ENCODE measurements at places on chromosomes 3 and 15.

DNA sequence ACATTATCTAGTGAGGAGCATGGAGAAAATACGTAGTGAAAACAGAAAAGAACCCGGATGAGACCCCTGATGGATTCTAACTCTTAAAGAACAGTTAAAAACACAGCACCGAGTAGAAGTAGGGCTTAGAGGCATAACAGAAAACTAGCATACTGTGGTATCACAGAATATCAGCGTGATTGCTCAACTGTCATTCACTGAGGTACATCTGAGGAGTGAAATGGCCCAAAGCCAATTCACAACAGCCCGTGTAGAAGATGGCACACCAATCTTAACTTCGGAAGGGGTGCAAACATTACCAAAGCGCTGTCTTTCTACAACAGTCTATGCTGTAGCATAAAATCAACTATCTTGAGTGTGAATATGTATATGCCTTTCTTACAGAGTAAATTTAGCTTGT, 1.8 kb downstream of the CLASP2 start:
- DNase-seq, result no peak

DNA sequence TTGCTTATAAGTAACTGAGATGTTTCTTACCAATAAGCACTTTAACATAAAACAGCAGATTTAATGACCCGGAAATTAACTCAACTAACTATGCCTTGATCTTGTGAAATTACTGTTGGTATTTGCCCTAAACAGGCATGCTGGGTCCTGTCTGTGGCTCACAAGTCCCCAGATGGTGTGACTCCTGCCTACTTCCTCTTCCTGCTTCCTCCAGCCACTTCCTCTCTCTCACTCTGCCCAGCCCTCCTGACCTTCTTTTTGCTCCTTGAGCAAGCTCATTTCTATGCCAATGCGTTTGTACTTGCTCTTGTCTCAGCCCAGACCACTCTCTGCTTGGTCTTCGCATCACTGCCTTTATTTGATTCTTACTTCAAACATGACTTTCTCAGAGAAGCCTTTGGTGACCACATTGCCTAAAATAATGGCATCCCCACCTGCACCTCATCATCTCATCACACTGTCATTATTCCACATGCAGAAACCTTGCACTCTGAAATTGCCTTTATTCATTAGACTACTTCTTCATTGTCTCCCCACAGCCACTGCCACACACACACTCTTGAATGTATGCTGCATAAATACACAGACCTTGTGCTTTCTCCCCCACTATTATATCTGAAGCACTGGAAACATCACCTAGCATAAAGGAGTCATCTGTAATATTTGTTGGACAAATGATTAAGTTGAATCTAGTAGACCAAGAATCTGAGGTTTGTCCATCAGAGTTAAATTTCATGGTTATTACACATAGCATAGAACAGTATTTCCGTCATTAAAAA, 256.3 kb upstream of the SEMA6D start:
- peak; percentile 6 for DNase-seq

DNA sequence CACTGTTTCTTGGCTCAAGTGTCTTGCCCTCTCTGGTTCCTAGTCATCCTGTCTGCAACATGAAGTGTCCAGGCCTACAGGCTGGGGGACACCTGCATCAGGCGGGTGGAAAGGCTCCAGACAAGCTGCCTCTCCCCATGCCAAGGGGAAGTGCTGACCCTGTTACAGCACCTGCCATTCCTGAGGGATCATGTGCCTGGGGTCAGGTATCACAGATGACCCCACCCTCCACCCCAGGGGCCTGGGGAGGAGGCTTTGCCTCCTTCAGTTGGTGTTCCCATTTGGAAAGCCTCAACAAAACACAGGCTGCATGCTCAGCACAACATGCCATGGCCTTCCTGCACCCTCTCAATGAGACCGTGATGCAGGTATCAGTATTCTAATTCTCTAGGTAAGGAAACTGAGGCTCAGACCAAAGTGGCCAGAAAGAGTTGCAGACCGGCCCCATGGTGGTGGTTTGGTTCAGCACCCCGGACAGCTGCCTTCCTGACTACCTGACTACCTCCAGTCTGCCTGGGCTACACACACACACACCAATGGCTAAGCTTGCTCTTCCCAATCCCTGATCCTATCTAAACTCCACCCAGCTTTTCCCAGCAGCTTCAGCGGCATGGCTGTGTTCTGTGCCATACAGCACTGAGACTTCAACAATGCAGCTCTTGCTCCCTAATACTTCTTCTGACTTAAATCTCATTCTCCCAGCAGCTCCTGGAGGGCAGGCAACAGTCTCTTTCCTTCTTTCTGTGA, 69.7 kb upstream of the LINGO1 start:
- peak; percentile 14 for DNase-seq

- DNase-seq, result no peak
Observed at GRCh38 chr3:119318876-119319275, 24.7 kb downstream of the ARHGAP31 start.

DNA sequence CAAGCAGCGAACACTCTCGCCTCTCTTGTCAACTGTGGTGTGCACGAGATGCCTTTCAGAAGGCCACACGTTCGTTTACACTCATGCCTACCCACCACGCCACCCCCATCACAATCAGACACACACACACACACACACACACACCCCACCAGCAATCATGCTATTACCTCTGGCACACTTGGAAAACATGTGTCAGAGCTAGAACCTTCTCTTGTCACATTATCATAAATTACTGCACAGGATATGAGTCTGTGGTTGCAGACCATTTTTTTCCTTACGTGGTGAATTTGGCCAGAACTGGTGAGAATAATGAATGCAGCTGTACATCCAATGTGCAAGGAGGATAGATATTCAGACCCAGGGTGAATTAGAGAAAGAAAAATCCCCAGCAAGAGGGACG, 52.4 kb downstream of the TRIM69 start:
- no peak for DNase-seq

GRCh38 chr3:123060054-123060453, 6.8 kb upstream of the PDIA5 start:
- no peak for DNase-seq

DNA sequence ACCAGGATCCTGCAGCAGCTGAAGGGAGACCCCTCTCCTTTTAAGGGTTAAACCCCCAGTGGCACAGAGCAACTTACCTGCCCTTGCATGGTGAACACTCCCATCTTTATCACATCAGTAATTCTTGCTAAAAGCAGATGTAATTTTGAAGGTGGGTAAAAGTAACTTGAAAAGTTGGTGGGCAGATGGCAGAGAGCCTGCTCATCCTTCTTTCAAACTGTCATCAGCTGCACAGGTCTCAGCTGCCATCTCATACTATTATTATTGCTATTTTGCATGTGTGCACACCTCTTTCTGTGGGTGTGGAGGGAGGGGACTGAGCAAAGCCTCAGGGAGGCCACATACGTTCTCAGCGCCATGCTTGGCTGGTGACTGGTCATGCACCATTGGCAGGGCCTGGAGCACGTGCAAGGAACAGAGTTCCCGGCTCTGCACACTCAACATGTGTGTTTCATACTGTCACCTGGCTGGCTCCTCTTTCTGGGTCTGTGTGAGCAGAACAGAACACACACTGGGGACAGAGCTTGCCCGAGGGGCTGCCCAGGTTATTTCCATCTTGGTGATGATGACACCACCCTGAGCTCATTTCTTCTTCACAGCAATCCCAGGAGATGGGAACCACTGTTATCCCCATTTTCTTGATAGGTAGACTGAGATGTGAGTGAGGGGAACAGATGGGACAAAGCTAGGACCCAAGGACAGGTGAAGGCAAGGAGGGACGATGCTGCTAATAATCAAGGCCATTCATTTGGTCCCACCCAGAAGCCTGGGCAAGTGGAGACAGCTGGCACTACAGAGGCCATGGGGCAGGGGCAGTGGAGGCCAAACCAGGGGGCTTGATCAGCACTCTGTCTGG, 95.8 kb upstream of the KLF13 start:
- no peak for DNase-seq

- no peak for DNase-seq
Observed at GRCh38 chr3:27194861-27195483, 174.2 kb downstream of the NEK10 start.

DNA sequence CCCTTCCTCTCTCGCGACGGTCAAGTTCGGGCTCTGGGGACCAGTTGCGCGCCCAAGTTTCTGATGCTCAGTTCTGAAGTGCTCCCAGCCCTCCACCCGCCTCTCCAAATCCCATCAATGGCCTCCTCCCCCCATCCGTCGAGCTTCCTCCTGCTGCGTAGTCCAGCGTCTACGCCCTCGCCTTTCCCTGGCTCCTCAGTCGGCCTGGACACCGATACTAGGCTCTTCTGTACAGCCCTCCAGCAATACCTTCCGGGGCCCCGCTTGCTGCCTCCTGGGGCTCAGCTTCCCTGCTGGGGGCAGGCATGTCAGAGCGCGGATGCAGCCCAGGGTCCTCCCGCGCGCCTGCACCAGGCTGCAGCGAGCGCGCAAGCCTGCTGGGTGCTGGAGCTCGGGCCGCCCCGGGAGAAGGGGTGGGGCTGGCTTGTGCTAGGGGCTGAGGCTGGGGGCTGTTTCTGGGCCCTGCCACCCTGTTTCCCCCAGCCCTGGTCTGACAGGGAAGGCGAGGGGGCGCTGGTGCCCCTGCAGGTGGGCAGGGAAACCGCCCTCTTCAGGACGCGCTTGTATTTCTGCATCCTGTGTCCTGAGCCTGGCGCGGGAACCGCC, 353.3 kb upstream of the SUCLG2 start:
- no peak for DNase-seq
